ENCODE measurements at places on chromosomes 2 and 18.
A peak's percentile ranks its signal among the peaks of the same experiment; 100 is the strongest.

- no peak for DNase-seq
Observed at GRCh38 chr18:69895066-69896047, 52.3 kb downstream of the CD226 start.

- DNase-seq, result peak; percentile 11
Observed at GRCh38 chr18:62876828-62877227, 161.5 kb downstream of the PHLPP1 start.

- DNase-seq, result no peak
Observed at GRCh38 chr2:175965773-175966172, 36.3 kb downstream of the LNPK start.

GRCh38 chr2:106853631-106854030, 32.3 kb downstream of the ST6GAL2 start:
- no peak for DNase-seq

- DNase-seq, result no peak
Observed at GRCh38 chr2:240480834-240481623, 45.6 kb downstream of the GPC1 start.

Measured in endothelial cell of umbilical vein (primary cell).